ENCODE measurements at places on chromosomes 6 and 20.

- no peak for DNase-seq
Measured at GRCh38 chr6:21321076-21321475, 272.5 kb upstream of the SOX4 start.

DNA sequence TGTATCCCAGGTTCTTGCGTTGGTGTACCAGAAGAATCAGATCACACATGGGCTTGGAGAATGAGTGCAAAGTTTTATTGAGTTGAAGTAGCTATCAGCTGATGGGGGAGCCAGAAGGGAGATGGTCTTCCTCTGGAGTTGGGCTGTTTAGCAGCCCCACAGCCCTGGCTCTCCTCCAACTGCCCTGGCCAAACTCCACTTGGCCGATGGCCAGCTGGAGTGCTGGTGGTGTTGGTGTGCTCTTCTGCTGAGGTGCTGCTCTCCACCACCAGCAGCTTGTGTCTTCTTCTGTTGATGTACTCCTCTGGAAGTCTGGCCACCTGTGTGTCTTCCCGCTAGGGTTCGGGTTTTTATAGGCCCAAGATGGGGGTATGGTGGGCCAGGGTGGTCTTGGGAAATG, 172.8 kb downstream of the TINAG start:
- DNase-seq = no peak

- no peak for DNase-seq
Measured at GRCh38 chr6:123116370-123116769, 120.3 kb downstream of the CLVS2 start.

DNA sequence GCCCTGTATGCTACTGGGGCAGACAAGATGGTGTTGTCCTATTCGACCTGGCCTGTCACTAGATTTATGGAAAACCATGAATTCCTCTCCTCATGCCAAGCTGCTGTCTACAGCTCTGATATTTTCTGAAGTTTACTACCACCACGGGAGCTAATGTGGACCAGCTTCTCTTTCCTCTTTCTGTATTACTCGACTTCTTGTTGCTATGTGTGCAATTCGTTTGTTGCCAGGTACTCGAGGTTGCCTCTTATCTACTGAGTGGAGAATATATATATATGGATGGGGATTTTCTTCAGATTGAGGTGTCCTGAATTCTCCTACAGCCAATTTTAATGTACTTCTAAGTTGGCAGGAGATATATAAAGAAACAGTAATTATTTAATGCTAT, 34.7 kb downstream of the MAN1A1 start:
- DNase-seq = no peak

GRCh38 chr6:89655122-89655521, 16.6 kb upstream of the LYRM2 start:
- no peak for DNase-seq

DNA sequence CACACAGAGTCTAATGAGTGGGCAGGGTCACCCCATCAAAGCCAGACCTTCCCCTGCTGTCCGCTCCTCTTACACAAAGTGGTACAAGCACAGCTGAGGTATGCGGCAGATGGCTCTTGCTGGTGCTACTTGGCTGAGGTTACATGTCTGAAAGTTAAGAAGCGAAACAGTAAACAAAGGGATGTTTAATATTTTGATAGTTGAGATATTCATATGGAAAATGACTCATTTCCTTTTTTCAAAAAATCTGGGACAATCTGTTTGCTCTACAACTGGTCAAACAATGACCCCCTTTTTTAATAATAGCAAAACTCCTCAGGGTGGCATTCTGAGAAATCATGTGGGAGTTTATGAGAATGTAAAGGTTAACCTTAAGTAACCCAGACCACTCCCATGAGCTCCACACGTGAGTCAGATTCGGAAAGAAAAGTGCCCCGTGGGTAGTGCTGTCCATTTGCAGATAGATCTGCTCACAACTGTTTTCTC, 245.3 kb downstream of the TBXT start:
- no peak for DNase-seq

- DNase-seq = peak; percentile 98
Measured at GRCh38 chr6:31958741-31959739, at the start of the genes NELFE and SKIC2. Gene NELFE (minus strand): TSS chr6:31958971. CDS start chr6:31958446, 525 bp downstream. Gene SKIC2 (plus strand): TSS chr6:31959175. CDS start chr6:31959193, 18 bp downstream.

DNA sequence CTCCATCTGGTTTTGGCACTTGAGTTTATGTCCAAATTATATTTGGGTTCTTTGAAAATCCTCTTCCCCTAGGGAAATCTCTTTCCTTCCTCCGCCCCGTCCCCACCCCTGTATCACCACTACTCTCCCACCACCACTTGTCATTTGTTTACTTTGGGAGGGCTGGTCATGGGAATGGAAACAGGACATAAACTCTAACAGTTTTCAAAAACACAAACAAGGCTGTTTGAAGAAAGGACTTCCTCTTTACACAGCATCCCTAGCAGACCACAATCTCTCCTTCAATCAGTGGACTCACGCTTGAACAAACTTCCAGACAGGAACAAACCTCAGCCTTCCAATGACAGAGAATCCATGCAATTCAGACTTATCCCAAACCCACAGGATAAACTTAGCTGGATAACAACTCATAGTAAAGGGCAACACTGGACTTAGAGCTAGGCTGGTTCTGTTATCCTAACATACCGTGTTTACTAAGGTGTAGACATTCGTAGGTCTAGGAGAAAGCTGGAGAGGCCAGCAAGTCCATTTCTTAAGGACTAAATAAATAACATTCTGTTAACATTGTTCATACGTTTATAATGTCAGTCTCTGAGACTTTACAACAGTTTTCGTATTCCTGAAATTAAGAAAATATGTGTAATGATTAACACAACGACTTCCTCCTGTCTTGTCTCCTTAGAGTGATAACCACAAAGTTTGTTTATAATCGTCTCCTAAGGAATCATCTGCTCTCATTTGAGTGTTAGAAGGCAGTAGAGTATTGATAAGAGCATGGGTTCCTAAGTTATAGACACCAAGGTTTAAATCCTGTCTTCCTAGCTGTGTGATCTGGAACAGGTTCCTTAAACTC, 44.1 kb upstream of the CTAGE9 start:
- no peak for DNase-seq

GRCh38 chr6:142406131-142406530, 104.3 kb downstream of the ADGRG6 start:
- no peak for DNase-seq

DNA sequence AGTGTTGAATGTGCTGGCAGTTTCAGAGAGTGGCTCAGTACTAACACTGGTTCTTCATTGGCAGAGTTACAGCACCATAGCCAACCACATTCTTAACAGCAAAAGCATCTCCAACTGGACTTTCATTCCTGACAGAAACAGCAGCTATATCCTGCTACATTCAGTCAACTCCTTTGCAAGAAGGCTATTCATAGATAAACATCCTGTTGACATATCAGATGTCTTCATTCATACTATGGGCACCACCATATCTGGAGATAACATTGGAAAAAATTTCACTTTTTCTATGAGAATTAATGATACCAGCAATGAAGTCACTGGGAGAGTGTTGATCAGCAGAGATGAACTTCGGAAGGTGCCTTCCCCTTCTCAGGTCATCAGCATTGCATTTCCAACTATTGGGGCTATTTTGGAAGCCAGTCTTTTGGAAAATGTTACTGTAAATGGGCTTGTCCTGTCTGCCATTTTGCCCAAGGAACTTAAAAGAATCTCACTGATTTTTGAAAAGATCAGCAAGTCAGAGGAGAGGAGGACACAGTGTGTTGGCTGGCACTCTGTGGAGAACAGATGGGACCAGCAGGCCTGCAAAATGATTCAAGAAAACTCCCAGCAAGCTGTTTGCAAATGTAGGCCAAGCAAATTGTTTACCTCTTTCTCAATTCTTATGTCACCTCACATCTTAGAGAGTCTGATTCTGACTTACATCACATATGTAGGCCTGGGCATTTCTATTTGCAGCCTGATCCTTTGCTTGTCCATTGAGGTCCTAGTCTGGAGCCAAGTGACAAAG, 17.0 kb upstream of the ADGRF4 start:
- no peak for DNase-seq

GRCh38 chr20:10671221-10671918, 2.4 kb downstream of the JAG1 start:
- no peak for DNase-seq

DNA sequence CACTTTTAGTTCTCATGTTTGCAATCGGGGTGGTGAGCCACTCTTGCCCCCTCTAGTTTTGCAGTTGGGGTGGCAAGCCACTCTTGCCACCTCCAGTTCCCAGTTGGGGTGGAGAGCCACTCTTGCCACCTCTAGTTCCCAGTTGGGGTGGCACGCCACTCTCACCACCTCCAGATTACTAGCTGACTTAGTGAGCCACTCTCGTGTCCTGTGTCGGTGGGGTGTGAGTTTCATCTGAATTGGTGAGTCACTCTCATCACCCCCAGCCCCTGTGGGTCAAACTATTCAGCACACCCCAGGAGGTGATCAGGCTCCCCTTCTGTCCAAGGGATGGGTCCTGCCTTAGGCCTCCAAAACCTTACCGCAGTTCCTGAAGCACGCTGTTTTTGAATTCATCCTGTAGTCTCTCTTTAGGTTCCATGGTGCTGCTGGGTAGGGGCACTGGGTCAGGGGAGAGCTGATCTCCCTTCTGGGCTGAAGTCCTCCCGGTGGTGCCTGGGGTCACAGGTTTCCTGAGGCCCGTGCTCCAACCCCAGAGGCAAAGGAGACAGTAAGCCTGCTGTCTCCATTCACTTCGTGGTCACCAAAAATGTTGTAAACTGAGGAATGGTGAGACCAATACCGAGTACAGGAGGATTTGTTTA, 224.2 kb upstream of the SYNCRIP start:
- no peak for DNase-seq
